Lung (tissue), 17 donors: ENCODE measurements at places on chromosomes 5 and 9. TPM values are rescaled to one million over a fixed set of nuclear protein-coding genes. Genes with fewer than 3 reads are reported as not detected.

- DNase-seq: no peak
These were observed 3.7 kb downstream of the PHF24 start for GRCh38 chr9:34961574-34962490.

DNA sequence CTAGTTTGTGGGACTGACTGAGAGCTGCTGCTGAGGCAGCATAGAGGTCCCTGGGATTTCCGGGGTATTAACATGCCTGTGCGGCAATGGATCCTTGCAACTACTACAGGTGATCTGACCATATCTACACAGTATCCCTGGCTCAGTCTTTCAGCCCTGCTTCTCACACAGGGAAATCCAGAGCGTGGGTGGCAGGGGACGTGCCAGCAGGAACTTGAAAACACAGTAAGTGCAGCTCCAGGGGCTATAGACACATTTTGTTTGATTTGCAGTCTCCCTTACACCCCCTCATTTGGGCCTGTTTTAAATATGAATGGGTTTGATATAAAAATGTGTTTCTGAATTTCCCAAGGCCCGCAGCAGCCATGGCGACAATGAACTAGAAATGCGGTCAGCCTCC lies 209.5 kb downstream of the DCP2 start:
- no peak for DNase-seq

DNA sequence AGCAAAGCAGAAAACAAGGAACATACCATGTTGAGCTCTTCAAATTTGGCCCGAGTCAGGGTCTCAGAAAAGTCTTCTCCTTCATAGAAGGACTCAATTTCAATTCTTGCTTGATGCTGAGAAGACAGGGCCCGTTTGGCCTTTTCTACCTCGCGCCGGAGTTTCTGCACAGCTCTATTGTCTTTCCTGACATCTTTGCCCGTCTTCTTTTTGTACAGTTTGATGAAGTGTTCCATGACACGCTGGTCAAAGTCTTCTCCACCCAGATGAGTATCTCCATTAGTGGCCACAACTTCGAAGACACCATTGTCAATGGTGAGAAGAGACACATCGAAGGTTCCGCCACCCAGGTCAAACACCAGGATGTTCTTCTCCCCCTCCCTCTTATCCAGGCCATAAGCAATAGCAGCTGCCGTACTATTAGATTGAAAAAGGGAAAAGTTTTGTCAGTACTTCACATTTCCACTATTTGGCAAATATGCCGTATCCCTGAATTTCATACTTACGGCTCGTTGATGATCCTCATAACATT lies 2.2 kb downstream of the HSPA5 start:
- DNase-seq: no peak

The TMEM252 gene
- not detected for polyA plus RNA-seq
